ENCODE measurements at places on chromosomes 11 and 22. TPM values are rescaled to one million over a fixed set of nuclear protein-coding genes. Genes with fewer than 3 reads are reported as not detected.

WNT7B gene
- total RNA-seq, result not detected

TRAF6 gene
- 13.4 TPM for total RNA-seq

ACRV1 gene
- total RNA-seq, result not detected

MISFA gene
- total RNA-seq, result 3.7 TPM

SLC1A2 gene
- 1.3 TPM for total RNA-seq

C22orf31 gene
- total RNA-seq, result not detected

PLAAT2 gene
- 0.64 TPM for total RNA-seq

KRTAP5-11 gene
- total RNA-seq, result not detected

GLYATL1 gene
- not detected for total RNA-seq

DDTL gene
- 1.2 TPM for total RNA-seq

FAM83F gene
- total RNA-seq, result 0.87 TPM

JAM3 gene
- total RNA-seq, result 18.9 TPM

PATE2 gene
- total RNA-seq, result not detected

CHRNA10 gene
- total RNA-seq, result 1.3 TPM

GP1BB gene
- total RNA-seq, result 1.8 TPM

PYGM gene
- total RNA-seq, result 1.8 TPM

GTSE1 gene
- total RNA-seq, result 0.39 TPM

APOA1 gene
- 4.2 TPM for total RNA-seq

CCDC73 gene
- not detected for total RNA-seq

LRRC10B gene
- 1.2 TPM for total RNA-seq

TOM1 gene
- 83.2 TPM for total RNA-seq

GLYATL2 gene
- not detected for total RNA-seq

AIFM3 gene
- total RNA-seq, result 2.1 TPM

UPK3A gene
- not detected for total RNA-seq

ZNF215 gene
- 2.5 TPM for total RNA-seq

RASSF10 gene
- 0.13 TPM for total RNA-seq

P2RY6 gene
- total RNA-seq, result 6.7 TPM

OR5T3 gene
- total RNA-seq, result not detected

KRTAP5-10 gene
- not detected for total RNA-seq

OR52A1 gene
- total RNA-seq, result not detected

RASD2 gene
- 1.6 TPM for total RNA-seq

TMEM191B gene
- 0.84 TPM for total RNA-seq

PAMR1 gene
- 30.8 TPM for total RNA-seq

PLA2G3 gene
- total RNA-seq, result not detected

H19 gene
- total RNA-seq, result 292 TPM

DENND5A gene
- total RNA-seq, result 123 TPM

VSIG10L2 gene
- total RNA-seq, result not detected

LRRC32 gene
- 136 TPM for total RNA-seq

SEPTIN5 gene
- total RNA-seq, result 7.0 TPM

MUC15 gene
- not detected for total RNA-seq

NNMT gene
- 1,405 TPM for total RNA-seq

FJX1 gene
- total RNA-seq, result 28.8 TPM

LTO1 gene
- total RNA-seq, result 19.2 TPM

GUCY1A2 gene
- 6.9 TPM for total RNA-seq

MGAT3 gene
- 43.8 TPM for total RNA-seq

FEN1 gene
- 8.0 TPM for total RNA-seq

ANO9 gene
- total RNA-seq, result 1.2 TPM

UCP3 gene
- total RNA-seq, result 2.7 TPM

C11orf86 gene
- total RNA-seq, result 0.64 TPM

C2CD3 gene
- 18.0 TPM for total RNA-seq

ABCG4 gene
- not detected for total RNA-seq

OVOL1 gene
- not detected for total RNA-seq

TSGA10IP gene
- not detected for total RNA-seq

Data from mesenteric fat pad (tissue), 1 donor.